Kasumi-1 (cell line): ENCODE measurements at places on chromosomes 6 and 20.

DNA sequence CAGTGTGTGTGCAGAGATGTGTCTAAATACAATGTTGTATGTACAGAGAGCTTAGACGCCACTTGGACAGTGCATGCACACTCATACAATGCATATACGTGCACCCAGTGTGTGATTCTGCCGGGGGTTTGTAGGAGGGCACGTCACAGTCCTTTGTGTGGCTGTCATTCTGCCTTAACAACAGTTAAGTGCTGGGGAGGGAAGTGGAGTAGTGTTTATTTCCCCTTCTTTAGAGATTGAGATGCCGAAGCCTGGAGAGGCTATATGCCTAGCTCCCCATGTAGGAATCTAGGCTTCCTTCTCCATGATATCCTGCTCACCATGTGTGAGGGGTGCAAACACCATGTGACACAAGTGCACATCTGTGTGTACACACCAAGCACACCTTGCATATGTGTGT, 38.2 kb downstream of the MDFI start:
- DNase-seq, result no peak

- peak; percentile 16 for DNase-seq
Observed at GRCh38 chr6:89360415-89360999, 8.0 kb upstream of the UBE2J1 start.

DNA sequence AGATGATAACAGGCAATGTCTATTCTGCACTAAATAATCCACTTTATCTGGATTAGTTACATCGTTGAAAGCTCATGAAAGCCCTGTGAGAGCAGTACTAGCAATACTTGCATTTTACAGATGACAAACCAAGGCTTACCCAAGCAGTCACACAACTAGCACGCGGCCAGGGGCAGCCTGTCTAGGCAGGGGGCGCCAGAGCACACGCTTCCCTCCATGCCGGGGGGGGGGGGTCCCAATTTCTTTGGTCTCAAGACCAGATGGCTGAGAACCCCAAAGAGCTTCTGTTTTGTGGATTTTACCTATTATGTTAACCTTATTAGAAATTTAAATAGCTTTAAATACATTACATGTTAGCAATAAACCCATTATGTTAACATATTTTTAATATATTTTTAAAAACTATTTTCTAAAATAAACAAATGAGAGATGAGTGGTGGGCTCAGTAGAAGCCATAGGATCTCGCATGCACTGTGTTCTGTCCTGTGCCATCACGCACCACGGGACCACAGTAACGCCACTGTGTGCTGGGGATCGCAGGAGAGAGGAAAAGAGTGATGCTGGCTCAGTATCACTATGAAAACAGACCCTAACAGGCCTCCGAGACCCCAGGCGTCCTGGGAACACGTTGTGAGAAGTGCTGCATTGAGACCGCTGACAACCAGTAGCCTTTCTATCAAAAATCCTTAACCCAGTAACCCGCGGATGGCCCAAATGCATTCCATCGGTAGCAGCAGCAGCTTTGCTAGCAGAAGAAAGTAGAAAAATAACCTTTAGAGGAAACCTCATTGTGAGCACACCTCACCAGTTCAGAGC, 5.3 kb upstream of the PRR18 start:
- peak; percentile 81 for DNase-seq

DNA sequence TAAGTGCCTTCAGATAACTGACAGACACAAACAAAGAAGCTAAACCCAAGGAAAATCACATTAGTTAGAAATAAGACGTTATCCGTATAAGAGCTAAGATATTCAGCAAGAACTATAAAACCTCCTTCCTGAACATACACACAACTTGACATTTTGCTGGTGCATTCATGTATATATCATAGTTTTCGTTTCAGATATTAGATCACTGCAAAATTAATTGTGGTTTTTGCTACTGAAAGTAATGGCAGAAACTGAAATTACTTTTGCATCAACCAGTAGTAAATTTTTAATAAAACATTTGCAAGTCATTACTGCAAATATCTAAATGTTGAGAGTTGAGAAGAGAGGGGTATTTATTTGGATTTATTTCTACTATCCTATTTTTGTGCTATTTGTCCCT, 26.1 kb upstream of the KCNQ5 start:
- no peak for DNase-seq

DNA sequence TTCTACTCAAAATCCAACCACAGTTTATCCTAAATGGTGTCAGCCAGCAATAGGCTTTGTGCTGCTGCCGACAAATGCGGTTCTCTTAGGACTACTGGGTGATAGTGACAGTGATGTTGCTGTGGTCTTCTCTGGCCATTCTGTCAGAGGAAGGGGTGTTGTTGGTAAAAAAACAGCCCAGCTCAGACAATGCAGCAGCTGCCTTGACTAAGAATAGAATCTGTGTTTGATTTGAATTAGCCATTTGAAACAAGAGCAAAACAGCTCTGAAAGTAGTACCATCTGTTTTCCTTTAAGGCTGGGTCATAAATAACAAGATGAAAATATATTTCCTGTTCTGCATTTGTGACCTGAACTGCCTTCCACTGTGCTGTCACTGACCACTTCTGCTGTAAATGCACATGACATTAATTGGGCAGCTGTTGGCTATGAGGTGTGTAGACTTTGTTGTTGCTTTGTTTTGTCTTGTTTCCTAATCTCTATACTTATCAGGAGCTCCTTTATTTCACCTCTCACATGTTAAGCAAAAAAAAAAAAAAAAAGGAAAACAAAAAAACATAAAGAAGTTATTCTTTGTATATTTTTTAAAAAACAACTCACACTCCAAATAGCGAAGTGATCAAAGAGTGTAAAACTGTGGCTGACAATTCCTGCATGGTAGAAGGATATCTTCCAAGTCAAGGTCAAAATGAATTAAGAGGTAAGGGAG, 497.8 kb upstream of the ARID1B start:
- no peak for DNase-seq

DNA sequence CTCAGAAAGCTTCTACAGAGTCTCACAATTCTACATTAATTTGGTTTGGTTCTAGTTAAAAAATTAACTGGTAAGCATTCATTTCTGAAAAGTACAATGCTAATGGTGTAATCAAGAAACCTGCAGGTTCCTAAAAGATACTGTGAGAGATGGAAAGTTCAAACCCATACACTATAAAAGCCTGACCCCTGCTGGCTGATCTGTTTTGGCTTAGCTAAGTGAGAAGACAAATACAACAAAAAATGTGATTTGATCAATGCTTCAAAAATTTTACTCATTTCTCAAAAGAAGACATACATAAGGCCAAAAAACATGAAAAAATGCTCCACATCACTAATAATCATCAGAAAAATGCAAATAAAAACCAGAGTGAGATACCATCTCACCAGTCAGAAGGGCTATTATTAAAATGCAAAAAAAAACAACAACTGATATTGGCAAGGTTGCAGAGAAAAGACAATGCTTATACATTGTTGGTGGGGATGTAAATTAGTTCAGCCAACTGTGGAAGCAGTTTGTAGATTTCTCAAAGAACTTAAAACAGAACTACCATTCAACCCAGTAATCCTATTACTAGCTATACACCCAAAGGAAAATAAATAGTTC, 102.8 kb downstream of the MOXD1 start:
- DNase-seq, result peak; percentile 57

DNA sequence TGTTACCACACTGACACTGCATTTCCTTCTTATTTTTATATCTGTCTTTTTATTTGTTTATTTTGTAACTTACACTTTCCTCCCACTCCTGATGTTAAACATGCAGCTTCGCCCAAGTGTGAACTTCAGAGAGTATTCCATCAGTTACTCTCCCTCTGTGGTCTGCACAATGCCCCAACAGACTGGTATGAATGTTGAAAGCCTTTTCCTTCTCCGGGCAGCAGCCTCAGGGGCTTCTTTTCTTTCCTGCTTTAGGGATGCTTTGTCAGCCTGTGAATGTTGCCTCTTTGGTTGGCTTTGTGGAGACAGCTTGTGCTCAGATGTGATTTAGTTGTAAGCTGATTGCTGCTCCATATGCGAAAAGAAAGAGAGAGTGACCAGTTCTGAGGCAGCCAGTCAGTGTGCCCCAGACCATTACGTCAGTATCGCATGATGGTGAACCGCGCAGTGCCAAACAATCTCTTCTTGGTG, 44.0 kb downstream of the SMPDL3A start:
- no peak for DNase-seq

- DNase-seq, result no peak
Observed at GRCh38 chr6:15841937-15842726, 179.3 kb upstream of the DTNBP1 start.

DNA sequence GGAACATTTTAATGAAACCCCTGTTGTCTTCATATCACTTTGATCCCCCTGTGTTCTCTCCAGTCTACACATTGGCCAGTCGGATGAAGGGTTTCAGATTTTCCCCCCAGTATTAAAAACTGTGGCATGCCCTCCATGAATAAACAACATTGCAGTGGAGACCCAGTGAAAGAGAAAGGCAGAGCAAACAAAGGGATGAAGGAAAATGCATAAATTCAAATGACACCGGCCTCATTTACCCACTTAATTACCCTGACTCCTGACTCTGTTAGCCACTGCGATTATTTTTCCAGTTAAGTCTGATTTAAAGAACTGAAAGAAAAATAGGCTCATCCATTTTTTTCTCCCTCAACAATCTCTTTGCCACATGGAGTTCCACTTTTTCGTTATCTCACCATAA, 569.2 kb downstream of the TFAP2B start:
- no peak for DNase-seq

GRCh38 chr6:144104488-144104887, 9.1 kb upstream of the SF3B5 start:
- no peak for DNase-seq

GRCh38 chr20:58213121-58213520, 15.3 kb downstream of the ANKRD60 start:
- no peak for DNase-seq

DNA sequence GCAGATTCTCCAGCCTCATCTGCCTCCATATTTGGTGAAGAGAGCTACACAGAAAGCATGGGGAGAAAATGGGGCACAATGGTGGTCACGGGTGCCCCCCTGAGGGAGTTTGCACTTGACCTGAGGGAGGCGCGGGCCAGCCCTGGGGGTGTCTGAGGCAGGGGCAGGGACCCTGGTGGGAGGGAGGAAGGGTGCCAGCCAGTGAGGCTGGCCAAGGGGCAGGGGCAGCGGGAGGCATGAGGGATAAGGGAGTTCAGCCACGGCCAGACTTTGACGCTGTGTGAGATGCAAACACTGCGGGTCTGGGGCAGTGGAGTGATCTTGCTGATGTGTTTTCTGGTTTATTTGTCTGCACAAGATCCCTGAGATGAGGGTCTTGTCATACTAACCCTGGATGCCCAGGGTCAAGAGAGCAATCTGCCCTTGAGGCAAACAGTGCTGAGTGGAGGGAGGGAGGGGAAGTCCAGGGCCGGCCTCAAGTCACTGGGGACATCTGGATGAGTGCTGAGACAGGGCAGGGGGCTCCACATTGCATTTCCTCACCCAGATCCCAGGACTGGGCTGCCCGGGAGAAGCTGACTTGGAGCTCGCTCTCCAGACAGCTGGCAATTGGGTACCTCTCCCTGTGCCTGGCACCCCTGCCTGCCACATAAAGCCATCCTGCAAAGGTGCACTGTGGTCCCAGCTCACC, 8.8 kb upstream of the PCMTD2 start:
- DNase-seq, result no peak
